ENCODE measurements at places on chromosomes 16 and 17.

GRCh38 chr16:81531419-81531821 lies 86.8 kb downstream of the CMIP start:
- no peak for DNase-seq

DNA sequence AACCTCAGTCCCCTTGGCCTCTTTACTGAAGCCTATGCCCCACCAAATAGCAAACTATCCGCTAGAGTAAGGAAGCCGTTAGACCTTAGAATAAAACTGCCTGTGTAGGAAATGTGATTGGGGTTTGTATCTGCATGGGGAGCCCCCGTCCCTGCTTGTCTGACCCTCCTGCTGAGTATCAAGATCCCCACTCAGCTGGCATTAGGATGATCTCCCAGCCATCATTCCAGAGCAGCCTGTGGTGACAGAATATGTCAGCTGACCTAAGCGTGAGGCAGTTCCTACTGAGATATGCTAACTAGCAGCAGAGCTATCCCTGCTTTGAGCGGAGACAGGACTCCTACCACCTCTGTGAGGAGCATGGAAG lies 645 bp upstream of the GFOD2 start:
- no peak for DNase-seq

DNA sequence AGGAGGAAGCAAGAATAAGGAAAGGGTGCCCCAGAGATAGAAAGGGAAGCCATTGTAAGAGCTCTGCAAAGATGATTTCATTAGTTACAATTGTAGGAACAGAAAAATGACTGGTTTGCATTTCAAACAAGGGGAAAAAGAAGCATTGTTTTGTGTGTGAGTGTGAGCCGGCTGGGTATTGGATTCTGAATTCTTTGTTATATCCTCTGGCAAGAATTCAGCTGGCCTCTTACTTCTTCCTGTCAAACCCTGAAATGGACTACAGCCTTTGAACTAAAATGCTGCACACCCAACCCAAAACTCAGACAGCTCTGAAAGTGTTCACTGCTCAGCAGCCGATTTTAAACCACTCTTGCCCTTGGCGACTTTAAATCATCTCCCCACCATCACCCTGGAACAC lies 461.3 kb downstream of the PMP22 start:
- DNase-seq, result no peak

GRCh38 chr17:50056217-50056960 lies 479 bp downstream of the ITGA3 start:
- DNase-seq, result peak; percentile 35

DNA sequence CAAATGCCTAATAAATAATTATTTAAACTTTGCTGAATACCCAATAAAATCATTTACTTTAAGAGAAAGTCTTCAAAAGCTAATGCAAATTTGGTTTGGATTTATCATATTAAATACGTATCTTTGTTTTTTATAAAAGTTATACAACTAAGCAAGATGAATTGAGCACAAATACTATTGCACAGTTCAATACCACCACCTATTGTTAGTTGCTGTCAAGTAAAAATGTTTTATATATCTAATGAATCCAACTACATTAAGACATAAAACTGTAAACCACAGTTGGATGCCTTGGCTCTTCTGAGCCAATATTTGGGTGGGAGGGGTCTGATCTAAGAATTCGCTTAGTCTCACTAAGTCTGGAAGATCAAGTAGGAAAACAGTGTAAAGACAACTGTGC lies 7.7 kb downstream of the FBXL20 start:
- no peak for DNase-seq

DNA sequence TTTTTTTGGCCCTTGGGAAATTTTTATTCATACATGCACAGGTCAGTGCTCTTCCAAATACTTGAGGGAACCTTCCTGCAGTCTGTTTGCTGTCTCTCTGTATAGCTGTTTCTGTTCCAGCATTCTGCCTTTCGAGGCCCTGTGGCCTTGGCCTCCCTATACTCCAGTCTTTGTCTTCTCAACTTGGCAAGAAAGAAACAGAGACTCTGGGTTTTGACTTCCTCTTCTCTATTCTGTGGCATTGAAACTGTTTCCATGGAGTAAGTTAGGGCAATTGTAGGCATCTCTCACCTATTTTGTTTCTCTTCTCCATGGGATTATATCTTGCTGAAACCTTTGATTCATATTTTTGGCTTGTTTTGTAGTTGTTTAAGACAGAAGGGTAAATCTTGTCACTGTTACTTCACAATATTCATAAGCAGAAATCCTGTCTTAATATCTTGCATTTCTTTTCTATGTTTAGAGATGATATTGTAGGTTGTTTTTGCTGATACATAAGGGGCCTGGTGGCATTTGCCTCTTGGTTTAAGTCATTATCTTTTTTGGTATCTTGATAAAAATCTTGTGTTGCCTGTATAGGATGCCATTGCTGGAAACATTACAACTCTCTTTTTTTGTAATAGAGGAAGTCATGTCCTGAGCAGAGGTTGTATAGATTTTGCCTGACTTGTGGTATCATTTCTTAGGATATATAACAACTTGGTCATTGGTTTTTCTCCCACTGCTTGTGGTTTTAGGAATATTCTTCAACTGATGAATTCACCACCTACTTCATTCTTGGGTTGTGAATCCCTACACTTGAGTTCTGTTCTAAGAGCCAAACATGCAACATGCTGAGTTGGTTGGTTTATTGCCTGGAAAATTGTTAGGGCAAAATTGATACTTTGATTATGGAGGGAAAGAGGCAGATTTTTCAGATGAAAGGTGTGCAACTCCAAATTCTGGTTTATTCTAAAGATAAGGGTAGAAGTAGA lies 168.6 kb downstream of the FTO start:
- DNase-seq, result no peak

- DNase-seq, result no peak
These were observed 17.4 kb upstream of the PHOSPHO1 start for GRCh38 chr17:49247944-49248343.

Data from stimulated activated CD8-positive, alpha-beta memory T cell treated with anti-CD3 and anti-CD28 coated beads, Interleukin-15, amount 100 ng/mL, for 24 hours (primary cell).